ENCODE measurements at places on chromosomes 13 and 19. TPM values are rescaled to one million over a fixed set of nuclear protein-coding genes. Genes with fewer than 3 reads are reported as not detected.
A peak's percentile ranks its signal among the peaks of the same experiment; 100 is the strongest.

GRCh38 chr13:25262261-25262660 is 25.0 kb downstream of the MTMR6 start:
- no peak overlapping the region for H3K4me3 ChIP-seq
- H3K27me3 ChIP-seq = no peaks in the 10 kb centered on the region
- no peak for DNase-seq
- no peaks in the 10 kb centered on the region for H3K4me1 ChIP-seq

FREM2 gene
- not detected for total RNA-seq

DNA sequence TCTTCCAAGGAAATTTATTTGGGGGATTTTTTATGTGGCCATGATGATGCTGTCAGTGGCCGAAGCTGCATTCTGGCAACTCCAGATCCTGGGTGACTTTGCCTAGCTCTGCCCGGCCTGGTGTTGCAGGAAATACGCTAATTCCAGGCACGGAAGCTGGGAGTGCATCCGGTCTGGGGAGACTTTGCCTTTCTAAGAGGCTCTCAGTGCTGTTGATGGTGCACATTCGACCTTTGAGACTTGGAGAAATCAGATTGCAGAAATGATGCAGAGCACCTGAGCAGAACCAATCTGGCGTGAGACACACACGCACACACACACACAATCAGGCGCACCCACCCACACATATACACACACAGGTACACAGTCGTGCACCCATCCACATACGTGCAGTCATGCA is 5.9 kb upstream of the TMEM255B start:
- no peaks in the 10 kb centered on the region for H3K4me1 ChIP-seq
- peaks cover 19% of the 10 kb centered on the region for H3K27me3 ChIP-seq
- no peak overlapping the region for H3K4me3 ChIP-seq

C19orf47 gene
- total RNA-seq = 28.1 TPM

- peaks cover 7% of the 10 kb centered on the region for H3K4me1 ChIP-seq
- H3K36me3 ChIP-seq = peaks cover 34% of the 10 kb centered on the region
- H3K4me3 ChIP-seq = no peak overlapping the region
- no peaks in the 10 kb centered on the region for H3K27me3 ChIP-seq
- no peak overlapping the region for H3K27ac ChIP-seq
- peak; percentile 77 for DNase-seq
Measured at GRCh38 chr19:44653977-44654774, 10.5 kb downstream of the PVR start.

ZMYM5 gene
- total RNA-seq = 13.7 TPM

GRCh38 chr13:60019119-60019993 is 144.4 kb downstream of the DIAPH3 start:
- no peaks in the 10 kb centered on the region for H3K4me1 ChIP-seq
- no peak for DNase-seq
- H3K27me3 ChIP-seq = no peaks in the 10 kb centered on the region
- no peak overlapping the region for H3K27ac ChIP-seq
- H3K4me3 ChIP-seq = no peak overlapping the region

- DNase-seq = no peak
- no peak overlapping the region for H3K27ac ChIP-seq
- H3K4me1 ChIP-seq = no peaks in the 10 kb centered on the region
Measured at GRCh38 chr13:29459813-29460355, 135.6 kb downstream of the SLC7A1 start.

GRCh38 chr13:46126552-46127357 is 21.9 kb upstream of the CPB2 start:
- H3K4me1 ChIP-seq = peaks cover 42% of the 10 kb centered on the region
- peak; percentile 55 for DNase-seq
- H3K4me3 ChIP-seq = no peak overlapping the region
- peaks cover 4% of the 10 kb centered on the region for H3K27me3 ChIP-seq
- H3K27ac ChIP-seq = peak overlapping the region; percentile 73

- no peak for DNase-seq
- peak overlapping the region; percentile 62 for H3K4me3 ChIP-seq
- H3K4me1 ChIP-seq = peaks cover 16% of the 10 kb centered on the region
- H3K27me3 ChIP-seq = peaks cover 3% of the 10 kb centered on the region
- peak overlapping the region; percentile 39 for H3K27ac ChIP-seq
Measured at GRCh38 chr13:100506600-100507422, 81.8 kb downstream of the GGACT start.

RDH8 gene
- not detected for total RNA-seq

DNA sequence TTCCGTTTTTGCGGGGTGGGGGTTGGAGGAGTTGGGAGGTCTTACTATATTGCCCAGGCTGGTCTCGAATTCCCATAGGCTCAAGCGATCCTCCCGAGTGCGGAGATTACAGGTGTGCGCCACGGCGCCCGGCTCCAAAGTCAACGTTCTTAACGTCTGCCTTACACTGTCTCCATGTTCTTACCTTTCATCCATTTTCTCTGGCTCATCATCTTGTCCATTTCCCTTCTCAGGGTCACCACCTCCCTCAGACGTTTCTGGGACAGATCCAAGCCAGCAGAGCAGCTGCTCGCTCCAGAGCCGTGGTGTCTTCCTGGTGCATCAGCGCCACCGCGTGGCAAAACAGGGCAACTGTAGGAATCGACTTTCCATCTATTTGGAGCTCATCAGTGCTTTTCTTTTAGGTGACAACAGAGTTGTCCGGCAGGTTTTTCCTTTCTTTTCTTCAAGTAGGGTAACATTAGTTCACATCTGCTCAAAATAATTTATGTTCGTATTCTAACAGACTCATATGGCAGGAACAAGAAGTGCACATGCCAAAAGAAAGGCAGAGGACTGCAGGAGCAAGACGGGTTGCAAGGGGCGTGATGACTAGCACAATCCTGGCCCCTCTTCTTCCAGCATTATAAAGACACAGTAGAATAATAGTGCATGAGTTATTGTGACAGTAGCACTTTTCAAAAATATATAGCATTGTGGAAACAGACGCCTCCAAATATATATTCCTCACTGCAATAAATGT is 103.1 kb upstream of the ABCC4 start:
- H3K27ac ChIP-seq = no peak overlapping the region
- peak; percentile 70 for DNase-seq
- peak overlapping the region; percentile 80 for H3K4me3 ChIP-seq

GRCh38 chr13:33066329-33066728 is 50.1 kb downstream of the KL start:
- H3K36me3 ChIP-seq = no peaks in the 10 kb centered on the region
- DNase-seq = no peak
- no peak overlapping the region for H3K27ac ChIP-seq
- no peak overlapping the region for H3K4me3 ChIP-seq
- H3K4me1 ChIP-seq = peaks cover 4% of the 10 kb centered on the region
- peaks cover 5% of the 10 kb centered on the region for H3K27me3 ChIP-seq

DNA sequence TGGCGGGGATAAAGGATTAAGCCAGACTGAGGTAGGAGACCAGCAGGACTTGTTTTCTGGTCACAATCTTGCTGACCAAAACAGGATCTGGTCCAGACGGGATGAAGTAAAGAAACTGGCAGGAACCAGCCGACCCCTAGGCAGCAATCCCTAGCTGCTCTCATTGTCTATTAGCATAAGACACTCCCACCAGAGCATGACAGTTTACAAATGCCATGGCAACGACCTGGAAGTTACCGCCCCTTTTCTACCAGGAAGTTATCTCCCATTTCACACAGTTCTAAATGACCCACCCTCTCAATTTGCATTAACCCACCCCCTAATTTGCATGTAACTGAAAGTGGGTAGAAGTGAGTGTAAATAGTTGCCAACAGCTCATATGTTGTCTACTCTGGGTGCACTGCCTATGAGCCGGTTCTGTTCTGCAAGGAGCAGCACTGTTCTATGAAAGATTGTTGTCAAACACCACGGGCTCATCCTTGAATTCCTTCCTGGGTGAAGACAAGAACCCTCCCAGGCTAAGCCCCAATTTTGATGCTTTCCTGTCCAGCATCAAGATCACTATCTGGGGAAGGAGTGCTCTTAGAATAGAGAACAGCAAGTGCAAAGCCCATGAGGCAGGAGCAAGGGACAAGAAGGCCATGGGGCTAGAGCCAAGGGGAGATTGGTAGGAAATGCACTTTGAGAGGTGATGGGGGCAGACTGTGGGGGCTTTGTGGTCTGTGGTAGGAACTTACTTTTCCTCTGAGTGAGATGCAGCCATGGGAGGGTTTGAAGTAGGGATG is 13.9 kb upstream of the FBXO27 start:
- no peak overlapping the region for H3K27ac ChIP-seq
- no peak for DNase-seq
- no peaks in the 10 kb centered on the region for H3K36me3 ChIP-seq
- peaks cover 5% of the 10 kb centered on the region for H3K4me1 ChIP-seq

DNA sequence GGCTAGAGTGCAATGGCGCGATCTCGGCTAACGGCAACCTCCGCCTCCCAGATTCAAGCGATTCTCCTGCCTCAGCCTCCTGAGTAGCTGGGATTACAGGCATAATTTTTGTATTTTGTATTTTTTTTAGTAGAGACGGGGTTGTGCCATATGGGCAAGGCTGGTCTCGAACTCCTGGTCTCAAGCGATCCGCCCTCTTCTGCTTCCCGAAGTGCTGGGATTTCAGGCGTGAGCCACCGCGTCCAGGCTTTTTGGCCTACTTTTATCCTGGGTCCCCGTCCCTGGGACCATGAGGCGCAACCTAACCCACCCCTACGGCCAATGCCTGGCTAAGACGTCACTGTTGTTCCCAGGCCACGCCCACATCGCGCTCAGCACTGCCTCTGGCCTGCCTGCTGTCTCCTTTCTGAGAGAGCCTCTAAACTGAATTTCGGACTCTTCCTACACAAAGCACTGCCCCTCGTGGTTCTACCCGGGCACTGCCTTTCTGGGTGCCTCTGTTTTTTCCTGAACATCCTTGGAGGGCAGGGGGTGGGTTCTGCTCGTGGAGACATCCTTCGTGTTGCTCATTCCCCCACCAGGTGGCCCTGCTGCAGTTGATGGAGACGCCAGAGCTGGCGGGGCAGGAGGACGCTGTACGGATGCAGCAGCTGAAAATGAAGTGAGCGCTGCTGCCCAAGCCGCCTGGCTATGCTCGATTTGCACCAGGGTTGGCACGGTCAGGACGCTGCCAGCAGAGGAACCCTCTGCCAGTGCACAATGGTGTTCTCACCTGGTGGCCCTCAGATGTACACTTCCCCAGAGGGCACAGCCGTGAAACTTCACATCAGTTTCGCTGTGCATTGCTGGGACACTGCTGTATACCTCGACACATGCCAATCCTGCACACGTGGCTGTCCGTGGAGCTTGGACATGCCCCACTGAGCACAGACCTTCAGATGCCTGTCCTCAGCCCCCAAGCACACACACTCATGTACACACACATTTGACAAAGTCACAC is 2.0 kb downstream of the REX1BD start:
- H3K4me1 ChIP-seq = peaks cover 33% of the 10 kb centered on the region
- no peak for DNase-seq
- H3K27ac ChIP-seq = peak overlapping the region; percentile 96
- peaks cover 15% of the 10 kb centered on the region for H3K36me3 ChIP-seq
- peaks cover 6% of the 10 kb centered on the region for H3K27me3 ChIP-seq

SLC25A41 gene
- total RNA-seq = 0.52 TPM

TBXA2R gene
- 3.1 TPM for total RNA-seq

GRCh38 chr19:43438291-43439031 is 23.8 kb downstream of the TEX101 start:
- H3K4me3 ChIP-seq = no peak overlapping the region
- H3K27me3 ChIP-seq = no peaks in the 10 kb centered on the region
- no peaks in the 10 kb centered on the region for H3K36me3 ChIP-seq
- DNase-seq = no peak
- peaks cover 22% of the 10 kb centered on the region for H3K4me1 ChIP-seq

RASL11A gene
- 3.0 TPM for total RNA-seq

DNA sequence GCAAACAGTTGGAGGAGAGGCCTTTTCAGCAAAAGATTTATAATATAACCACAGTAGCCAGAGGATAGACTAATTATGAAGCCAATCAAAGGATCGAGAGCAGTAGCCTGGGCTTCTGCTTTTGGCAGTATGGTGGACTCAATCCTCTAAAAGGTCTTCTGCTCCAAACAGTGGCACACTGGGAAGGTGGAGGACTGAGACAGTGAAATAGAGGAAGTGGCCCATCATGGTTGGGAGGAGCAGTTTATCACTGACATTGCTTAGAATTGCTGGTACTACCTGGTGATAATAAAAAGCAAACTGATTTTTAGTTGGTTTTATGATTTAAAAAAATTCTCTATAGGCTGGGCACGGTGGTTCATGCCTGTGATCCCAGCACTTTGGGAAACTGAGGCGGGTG is 20.9 kb upstream of the PLAUR start:
- no peak overlapping the region for H3K4me3 ChIP-seq
- no peak overlapping the region for H3K27ac ChIP-seq
- H3K4me1 ChIP-seq = no peaks in the 10 kb centered on the region

GRCh38 chr19:23996549-23996948 is 81.9 kb downstream of the ZNF726 start:
- H3K4me1 ChIP-seq = peaks cover 10% of the 10 kb centered on the region
- DNase-seq = peak; percentile 10
- H3K27ac ChIP-seq = no peak overlapping the region
- peaks cover 2% of the 10 kb centered on the region for H3K36me3 ChIP-seq
- no peaks in the 10 kb centered on the region for H3K27me3 ChIP-seq

TJP3 gene
- total RNA-seq = 0.39 TPM

ATXN8OS gene
- not detected for total RNA-seq

GRCh38 chr19:35170359-35171061 is 16.0 kb downstream of the FXYD5 start:
- no peaks in the 10 kb centered on the region for H3K27me3 ChIP-seq
- no peak overlapping the region for H3K4me3 ChIP-seq
- peaks cover 59% of the 10 kb centered on the region for H3K36me3 ChIP-seq

GRCh38 chr13:103078158-103078557 is 11.9 kb upstream of the SLC10A2 start:
- H3K4me1 ChIP-seq = no peaks in the 10 kb centered on the region
- DNase-seq = no peak
- no peak overlapping the region for H3K27ac ChIP-seq
- H3K4me3 ChIP-seq = no peak overlapping the region
- H3K36me3 ChIP-seq = no peaks in the 10 kb centered on the region

GARIN5B gene
- not detected for total RNA-seq

- H3K36me3 ChIP-seq = peaks cover 4% of the 10 kb centered on the region
- H3K4me1 ChIP-seq = no peaks in the 10 kb centered on the region
- DNase-seq = no peak
- no peak overlapping the region for H3K4me3 ChIP-seq
Measured at GRCh38 chr13:20616059-20616797, 49.3 kb downstream of the IFT88 start.

DNA sequence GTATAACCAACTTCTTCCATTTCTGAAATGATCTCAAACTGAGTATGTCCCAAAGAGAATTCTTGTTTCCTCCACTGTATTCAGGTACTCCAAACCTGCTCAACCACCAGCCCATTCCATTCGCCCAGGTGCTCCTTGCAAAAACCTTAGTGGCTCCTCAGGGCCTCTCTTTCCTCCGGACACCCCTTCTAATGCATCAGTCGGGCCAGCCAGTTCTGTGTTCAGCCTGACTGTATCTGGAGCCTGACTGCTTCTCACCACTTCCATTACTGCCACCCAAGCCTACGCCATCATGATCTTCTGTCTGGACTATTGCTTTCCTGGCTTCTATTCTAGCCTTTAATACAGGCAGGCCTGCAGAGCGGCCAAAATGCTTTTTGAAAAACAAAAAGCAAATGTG is 1.5 kb downstream of the PHF11 start:
- H3K36me3 ChIP-seq = peaks cover 38% of the 10 kb centered on the region
- H3K27ac ChIP-seq = peak overlapping the region; percentile 97
- H3K4me3 ChIP-seq = peak overlapping the region; percentile 85
- peaks cover 45% of the 10 kb centered on the region for H3K4me1 ChIP-seq
- no peaks in the 10 kb centered on the region for H3K27me3 ChIP-seq

- no peak overlapping the region for H3K27ac ChIP-seq
- peaks cover 2% of the 10 kb centered on the region for H3K4me1 ChIP-seq
- no peaks in the 10 kb centered on the region for H3K36me3 ChIP-seq
- no peaks in the 10 kb centered on the region for H3K27me3 ChIP-seq
- DNase-seq = no peak
Measured at GRCh38 chr13:98280176-98280510, 103.1 kb upstream of the RNF113B start.
